Natural killer cell treated with Interleukin-12 subunit alpha and Interleukin-12 subunit beta and Interleukin-15 and Interleukin-18, amount 100 ng/mL, for 72 hours (primary cell): ENCODE measurements at places on chromosomes 7 and 10. TPM values are rescaled to one million over a fixed set of nuclear protein-coding genes. Genes with fewer than 3 reads are reported as not detected.

GJD4 gene
- not detected for total RNA-seq

IGF2BP3 gene
- total RNA-seq: 0.95 TPM

GRCh38 chr7:112573302-112574039, 92.7 kb downstream of the LSMEM1 start:
- peaks cover 8% of the 10 kb centered on the region for H3K4me1 ChIP-seq
- no peak overlapping the region for H3K27ac ChIP-seq
- no peak overlapping the region for H3K4me3 ChIP-seq
- no peak for DNase-seq
- H3K27me3 ChIP-seq: peaks cover 14% of the 10 kb centered on the region
- H3K36me3 ChIP-seq: no peaks in the 10 kb centered on the region

DNA sequence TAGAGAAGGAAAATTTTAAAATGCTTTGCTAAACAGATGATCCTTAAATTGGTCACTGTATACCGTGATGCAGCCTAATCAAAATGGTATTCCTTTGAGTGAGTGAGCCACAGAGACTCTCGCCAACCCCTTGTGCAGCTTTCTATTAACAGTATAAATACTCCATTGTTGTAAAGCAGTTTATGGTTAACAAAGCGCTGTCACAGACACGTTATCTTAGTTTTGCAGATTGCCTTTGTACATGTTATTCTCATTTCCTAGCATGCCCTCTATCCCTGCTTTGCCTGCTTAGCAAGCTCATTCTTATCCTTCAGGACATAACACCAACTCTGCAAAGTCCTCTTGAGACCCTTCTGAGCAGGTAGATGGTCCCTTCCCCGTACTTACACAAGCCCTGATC, 694.4 kb downstream of the AUTS2 start:
- H3K4me1 ChIP-seq: peaks cover 5% of the 10 kb centered on the region
- no peak overlapping the region for H3K27ac ChIP-seq
- no peak for DNase-seq

GRCh38 chr10:30442019-30442606, 8.1 kb downstream of the MAP3K8 start:
- no peaks in the 10 kb centered on the region for H3K27me3 ChIP-seq
- peak overlapping the region; percentile 86 for H3K4me3 ChIP-seq
- DNase-seq: no peak
- H3K4me1 ChIP-seq: peaks cover 83% of the 10 kb centered on the region
- peaks cover 63% of the 10 kb centered on the region for H3K36me3 ChIP-seq

GRCh38 chr10:63498665-63499064, 22.5 kb upstream of the REEP3 start:
- H3K27me3 ChIP-seq: no peaks in the 10 kb centered on the region
- no peak overlapping the region for H3K27ac ChIP-seq
- H3K4me3 ChIP-seq: no peak overlapping the region
- peaks cover 12% of the 10 kb centered on the region for H3K4me1 ChIP-seq
- DNase-seq: no peak
